ENCODE measurements at places on chromosomes 5 and 9.

GRCh38 chr5:67233075-67233474 lies 36.5 kb upstream of the CD180 start:
- DNase-seq = no peak

DNA sequence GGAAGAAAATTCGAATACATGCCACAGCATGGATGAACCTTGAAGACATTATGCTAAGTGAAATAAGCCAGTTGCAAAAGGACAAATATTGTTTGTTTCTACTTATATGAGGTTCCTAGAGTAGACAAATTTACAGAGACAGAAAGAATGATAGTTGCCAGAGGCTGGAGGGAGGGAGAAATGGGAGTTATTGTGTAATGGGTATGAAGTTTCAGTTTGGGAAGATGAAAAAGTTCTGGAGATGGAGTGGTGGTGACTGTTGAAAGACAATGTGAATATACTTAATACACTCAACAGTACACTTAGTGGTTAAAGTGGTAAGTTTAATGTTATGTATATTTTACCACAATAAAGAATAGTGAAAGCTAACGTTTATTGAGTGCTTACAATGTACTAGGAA lies 99.6 kb upstream of the SLC44A1 start:
- DNase-seq = no peak

- no peak for DNase-seq
Measured at GRCh38 chr5:20340126-20340525, 352.1 kb upstream of the CDH18 start.

DNA sequence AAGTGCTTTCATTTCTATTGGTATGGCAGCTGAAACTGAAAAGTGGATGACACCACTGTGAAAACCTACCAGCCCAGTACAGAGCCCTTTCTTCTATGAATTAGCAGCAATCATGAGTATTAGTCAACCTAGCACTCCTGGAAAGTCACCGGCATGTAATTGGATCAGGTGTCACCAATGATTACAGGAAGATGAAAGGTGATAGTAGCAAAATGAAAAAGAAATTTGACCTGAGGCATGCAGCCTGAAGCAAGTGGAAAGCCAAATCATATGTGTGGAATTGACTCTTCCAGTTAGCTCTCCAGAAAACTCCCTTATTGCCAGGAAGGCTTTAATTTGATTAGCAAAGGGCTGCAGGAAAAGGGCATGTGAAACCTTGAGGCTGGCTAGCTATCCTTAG lies 81.2 kb upstream of the NAA35 start:
- no peak for DNase-seq

DNA sequence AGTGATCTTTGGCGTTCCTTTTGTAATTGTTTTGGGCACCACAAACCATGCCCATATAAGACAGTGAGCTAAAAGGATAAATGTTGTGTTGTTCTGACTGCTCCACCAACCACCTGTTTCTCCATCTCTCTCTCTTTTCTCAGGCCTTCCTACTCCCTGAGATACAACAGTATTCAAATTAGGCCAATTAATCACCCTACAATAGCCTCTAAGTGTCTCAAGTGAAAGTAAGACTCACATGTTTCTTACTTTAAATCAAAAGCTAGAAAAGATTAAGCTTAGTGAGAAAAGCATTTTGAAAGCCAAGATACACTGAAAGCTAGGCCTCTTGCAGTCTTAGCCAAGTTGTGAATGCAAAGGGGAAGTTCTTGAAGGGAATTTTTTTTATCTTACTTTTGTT lies 268.8 kb upstream of the NREP start:
- DNase-seq = no peak

DNA sequence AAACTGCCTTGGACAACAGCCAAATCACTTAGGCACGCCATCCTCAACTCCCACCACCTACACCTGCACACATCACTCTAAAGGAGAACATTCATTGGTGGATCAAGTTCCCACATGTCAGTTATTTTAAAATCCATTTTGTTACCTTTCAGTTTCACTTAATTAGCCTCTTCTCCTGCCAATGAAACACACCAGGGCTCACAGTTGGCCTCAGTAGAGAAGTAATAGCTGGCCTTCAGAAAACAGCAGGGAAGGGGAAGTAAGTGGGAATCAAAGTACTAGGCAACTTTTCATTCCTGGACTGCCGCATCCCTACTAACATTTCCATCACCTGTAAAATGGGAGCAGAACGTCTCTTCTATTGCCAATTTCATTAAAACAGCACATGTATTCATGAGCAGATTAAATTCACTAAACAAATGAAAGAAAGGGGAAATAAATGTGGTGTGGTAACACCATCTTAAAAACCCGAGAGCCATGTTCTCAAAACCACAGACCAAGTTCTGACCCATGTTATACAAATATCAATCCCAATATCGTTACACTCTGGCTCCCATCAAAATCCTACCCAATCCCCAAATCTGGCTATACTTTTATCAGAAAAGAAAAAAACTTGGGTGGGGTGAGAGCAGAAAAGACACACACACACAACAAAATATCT lies 1.7 kb downstream of the SIL1 start:
- no peak for DNase-seq

DNA sequence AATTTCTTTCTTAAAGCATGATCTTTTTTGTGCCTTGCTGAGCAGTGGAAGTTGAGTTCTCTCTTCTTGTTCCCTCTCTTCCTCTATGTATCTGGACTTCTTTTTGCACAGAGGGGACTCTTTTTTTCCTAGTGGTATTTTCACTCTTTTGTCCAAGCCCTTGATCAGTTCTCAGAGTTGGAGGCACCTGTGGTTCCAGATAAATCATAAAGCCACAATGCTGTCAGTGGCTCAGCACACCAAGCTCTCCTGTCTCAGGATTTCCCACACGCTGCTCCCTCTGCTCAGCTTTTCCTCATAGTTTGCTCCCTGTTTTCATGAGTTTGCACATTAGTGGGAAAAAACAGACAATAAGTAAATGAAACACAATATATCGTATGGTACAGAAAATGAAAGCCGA lies 110.3 kb upstream of the ZNF608 start:
- no peak for DNase-seq

DNA sequence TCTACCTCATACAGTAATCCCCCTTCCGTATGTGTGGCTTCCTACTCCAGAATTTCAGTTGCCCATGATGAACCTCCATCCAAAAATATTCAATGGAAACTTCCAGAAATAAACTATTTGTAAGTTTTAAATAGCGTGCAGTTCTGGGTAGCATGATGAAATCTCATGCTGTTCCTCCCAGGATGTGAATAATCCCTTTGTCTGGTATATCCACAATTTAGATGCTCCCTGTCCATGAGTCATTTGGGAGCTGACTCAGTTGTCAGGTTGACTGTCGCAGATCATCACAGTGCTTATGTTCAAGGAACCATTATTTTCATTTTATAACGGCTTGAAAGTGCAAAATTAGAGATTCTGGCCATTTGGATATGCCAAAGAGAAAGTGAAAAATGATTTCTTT lies 290.1 kb upstream of the CDH9 start:
- no peak for DNase-seq

GRCh38 chr9:82153032-82153431 lies 164.5 kb downstream of the SPATA31D1 start:
- DNase-seq = no peak

DNA sequence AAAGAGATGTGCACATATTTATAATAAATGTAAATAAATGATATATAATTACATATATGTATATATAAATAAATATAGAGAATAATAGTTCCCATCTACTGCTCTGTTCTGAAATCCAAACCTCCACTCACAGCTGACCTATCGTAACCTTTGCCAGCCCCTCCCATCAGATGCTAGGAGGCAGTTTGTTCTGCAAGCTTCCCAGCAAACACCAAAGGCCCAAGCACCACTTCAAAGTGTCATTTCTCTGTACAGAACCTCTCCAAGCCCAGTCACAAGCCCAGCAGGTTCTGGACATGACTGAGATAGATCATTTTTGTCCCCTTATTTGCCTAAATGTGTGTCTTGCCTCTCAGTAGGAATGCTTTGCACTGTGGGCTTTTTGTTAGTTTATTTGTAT lies 62.4 kb downstream of the MFAP3 start:
- DNase-seq = no peak

GRCh38 chr5:51172903-51173626 lies 210.2 kb upstream of the ISL1 start:
- DNase-seq = no peak

DNA sequence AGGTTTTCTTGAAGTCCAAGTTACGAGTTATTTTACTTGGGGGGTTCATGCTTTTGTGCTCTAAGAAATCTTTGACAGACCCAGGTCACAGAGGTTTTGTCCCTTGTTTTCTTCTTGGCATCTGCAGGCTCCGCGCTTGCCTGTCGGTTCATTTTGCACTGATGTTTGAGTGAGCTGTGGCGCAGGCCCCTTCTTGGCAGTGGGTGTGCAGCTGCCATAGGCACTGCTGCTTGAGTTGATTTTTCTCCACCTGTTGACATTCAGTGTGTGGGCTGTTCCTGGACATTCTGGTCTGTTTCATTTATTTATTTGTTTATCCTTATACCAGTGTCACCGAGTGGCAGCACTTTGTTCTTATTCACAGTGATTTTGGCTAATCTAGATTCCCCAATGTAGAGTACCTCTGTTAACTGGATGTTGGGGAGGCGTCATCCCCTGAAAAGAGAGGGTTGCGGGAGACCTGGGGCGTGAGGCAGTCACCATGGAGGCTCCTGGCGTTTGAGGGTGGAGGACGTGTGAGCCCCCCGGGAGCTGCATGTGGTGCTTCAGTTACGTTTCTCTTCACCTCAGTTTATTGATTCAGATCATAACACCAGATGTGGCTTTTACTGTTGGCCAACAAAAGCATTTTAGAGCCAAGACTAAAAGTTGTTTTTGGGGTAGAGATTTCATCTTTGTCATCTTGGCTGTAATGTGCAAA lies 121.4 kb upstream of the CACNA1B start:
- DNase-seq = no peak

- no peak for DNase-seq
Measured at GRCh38 chr9:15192856-15193255, 114.2 kb downstream of the TTC39B start.

- DNase-seq = no peak
Measured at GRCh38 chr9:76898786-76899185, 7.1 kb downstream of the PRUNE2 start.

DNA sequence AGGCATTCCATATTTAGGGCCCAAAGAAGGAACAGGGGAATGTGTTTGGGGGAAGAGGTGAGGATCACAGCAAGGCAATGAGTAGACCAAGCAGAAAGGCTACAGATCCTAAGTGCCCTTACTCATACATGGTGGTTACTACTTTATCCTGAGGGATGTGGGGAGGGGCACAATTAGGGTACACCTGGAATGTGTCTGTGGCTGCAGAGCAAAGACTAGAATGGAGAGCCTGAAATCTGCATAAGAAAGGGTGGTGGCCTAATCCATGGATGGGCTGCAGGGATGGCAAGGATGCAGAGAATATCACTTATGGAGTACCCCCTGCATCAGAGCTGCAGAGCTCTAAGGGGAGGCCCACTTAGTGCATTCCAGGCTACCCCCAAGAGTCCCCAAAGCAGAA lies 352.6 kb upstream of the TRPC7 start:
- no peak for DNase-seq

DNA sequence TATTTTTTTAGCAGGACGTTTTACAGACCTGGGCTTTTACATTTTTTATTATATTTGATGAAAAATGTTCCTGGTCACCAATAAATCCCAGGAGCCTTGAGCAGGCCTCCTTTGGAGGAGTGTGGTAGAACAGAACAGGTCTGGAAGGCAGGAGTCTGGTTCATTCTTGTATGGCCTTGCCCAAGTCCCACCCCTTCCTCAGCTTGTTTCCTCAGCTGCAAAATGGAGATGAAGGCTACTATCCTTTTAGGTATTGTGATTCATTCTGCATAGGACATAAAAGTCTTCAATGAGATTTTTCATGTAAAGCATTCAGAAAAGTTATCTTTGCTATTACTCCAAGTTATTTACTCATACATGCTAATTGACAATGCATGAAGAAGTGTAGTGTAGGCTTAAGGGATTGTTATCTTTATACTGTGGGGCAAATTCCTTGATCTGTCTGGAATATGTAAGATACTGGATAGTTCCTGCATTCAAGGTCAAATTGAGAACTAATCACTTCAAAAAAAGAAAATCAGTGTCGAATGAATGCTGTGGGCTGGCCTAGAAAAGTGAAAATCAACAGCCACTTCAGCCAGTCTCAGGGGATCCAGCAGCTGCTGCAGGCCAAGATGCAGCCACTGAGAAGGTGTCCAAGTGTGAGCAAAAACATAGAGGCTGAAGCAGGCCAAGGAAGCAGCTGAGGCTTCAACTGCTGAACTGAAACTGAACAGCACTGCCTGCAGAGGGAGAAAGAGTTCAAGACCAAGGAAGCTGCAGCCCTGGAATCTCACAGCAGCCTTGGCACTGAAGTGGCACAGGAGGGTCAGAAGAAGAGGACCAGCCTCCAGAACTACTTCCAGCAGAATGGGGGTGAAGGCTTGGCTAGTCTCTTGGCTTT lies 15.5 kb upstream of the SLC36A3 start:
- DNase-seq = no peak

- no peak for DNase-seq
Measured at GRCh38 chr9:34518896-34519295, 3.9 kb downstream of the ENHO start.

GRCh38 chr5:17185773-17186172 lies 31.7 kb upstream of the BASP1 start:
- DNase-seq = no peak

GRCh38 chr5:137566118-137566541 lies 67.0 kb upstream of the SPOCK1 start:
- DNase-seq = no peak

GRCh38 chr9:134260801-134261200 lies 65.5 kb upstream of the RXRA start:
- DNase-seq = no peak

DNA sequence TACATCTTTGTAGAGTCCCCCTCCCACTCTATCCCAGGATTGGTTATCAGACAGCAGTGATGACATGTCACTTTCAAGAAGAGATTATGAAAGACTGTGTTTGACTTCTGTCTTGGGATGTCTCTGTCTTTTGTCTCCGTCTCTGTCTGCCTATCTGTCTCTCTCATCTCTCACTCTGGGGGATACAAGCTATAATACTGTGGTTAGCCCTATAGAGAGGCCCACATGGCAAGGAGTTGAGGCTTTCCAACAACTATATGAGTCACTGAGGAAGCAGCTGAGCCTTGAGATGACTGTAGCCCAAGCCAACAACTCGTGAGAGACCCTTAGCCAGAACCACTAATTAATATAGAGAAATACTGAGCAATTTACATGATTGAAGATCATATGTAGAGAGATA lies 284.8 kb downstream of the PDE4D start:
- DNase-seq = no peak

DNA sequence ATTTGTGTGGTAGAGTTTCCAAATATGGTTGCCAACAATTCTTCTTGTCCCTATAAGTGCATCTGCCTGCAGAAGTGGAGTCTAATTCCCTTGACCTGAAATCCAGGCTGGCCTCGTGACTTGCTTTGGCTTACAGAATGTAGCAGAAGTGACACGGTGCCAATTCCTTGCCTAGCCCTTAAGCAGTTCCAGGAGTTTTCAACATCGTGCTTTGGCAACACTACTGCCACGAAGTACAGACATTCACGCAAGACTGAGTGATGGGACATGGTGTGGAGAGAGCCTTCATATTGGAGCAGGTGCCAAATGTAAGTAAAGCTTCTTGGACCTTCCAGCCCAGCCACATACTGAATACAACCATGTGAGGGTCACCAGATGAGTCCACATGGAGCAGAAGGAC lies 92.9 kb upstream of the NEK6 start:
- DNase-seq = no peak

Data from stimulated activated naive CD4-positive, alpha-beta T cell treated with Interleukin-2 at 50 U/mL for 16 hours (primary cell).